ENCODE measurements at places on chromosomes 6 and 20. TPM values are rescaled to one million over a fixed set of nuclear protein-coding genes. Genes with fewer than 3 reads are reported as not detected.

DNA sequence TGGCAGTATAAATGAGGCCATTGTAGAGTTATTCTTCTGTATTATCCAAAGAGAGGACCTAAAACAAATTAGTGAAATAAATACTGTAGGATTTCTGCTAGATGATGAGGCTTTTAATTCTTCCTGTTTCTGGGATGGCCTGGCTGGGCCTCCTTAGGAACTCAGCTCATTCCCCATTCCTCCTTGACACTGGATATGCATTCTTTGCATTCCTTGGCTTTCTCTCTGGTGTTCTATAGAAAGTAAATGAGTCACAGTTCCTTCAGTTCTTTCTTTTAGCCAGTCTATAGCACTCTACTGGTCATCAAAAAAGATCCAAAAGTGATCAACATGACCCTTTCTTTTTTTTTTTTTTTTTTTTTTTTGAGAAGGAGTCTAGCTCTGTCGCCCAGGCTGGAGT is 8.6 kb downstream of the OR10C1 start:
- DNase-seq = no peak

BPIFA1 gene
- total RNA-seq = not detected

APOM gene
- total RNA-seq = not detected

- no peak for DNase-seq
Measured at GRCh38 chr20:53370345-53370961, 223.2 kb downstream of the ZNF217 start.

RIPOR2 gene
- 1.4 TPM for total RNA-seq

DNA sequence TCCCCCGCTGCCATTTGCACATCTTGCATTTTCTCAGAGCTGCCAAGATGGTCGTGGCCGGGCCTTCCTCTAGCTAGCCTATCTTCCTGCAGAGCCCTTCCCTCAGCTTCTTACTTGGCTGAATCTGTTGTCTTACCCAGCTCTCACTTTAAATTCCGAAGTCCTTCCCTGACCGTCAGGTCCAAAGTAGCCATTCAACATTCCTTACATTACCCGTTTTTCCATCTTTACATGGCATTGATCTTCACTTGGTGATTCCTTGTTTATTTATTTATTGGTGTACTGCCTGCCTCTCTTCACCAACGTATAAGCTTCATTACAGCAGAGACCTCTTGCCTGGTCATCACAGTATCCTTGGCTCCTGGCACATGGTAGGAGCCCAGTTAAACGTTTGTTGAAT is 137.4 kb upstream of the ESR1 start:
- no peak for DNase-seq

GRCh38 chr20:60579941-60580515 is 621.8 kb downstream of the CDH26 start:
- no peak for DNase-seq

DNA sequence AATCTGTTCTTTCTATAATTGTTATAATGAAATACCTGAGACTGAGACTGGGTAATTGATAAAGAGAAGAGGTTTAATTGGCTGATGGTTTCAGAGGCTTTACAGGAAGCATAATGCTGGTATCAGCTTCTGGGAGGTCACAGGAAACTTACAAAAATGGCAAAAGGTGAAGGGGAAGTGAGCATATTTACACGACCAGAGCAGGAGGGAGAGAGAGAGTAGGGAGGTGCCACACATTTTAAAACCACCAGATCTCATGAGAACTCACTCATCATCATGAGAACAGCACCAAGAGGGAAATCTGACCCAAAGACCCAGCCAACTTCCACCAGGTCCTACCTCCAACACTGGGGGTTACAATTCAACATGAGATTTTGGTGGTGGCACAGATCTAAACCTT is 2.6 kb upstream of the SIRPB1 start:
- no peak for DNase-seq

DNA sequence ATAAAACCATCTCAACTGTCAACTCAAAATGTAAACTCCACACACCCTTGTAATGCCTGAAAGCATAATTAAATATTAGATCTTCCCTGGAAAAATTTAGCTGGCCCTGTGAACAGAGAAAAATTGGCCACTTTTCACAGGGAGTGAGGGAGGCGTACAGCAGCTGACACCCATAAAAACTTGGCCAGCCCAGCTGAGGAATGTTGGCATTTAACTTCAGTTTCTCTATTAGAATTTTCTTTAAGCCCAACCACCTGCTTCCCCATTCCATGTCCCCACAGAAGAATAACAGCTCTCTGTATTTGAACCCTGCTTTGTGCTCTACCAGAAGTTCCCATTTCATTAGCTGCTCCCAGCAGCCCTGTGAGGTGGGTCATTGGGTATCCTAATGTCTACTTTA is 41.0 kb downstream of the PKHD1 start:
- DNase-seq = no peak

ANKRD66 gene
- not detected for total RNA-seq

GRCh38 chr6:103027271-103027931 is 1633.9 kb downstream of the GRIK2 start:
- no peak for DNase-seq

DNA sequence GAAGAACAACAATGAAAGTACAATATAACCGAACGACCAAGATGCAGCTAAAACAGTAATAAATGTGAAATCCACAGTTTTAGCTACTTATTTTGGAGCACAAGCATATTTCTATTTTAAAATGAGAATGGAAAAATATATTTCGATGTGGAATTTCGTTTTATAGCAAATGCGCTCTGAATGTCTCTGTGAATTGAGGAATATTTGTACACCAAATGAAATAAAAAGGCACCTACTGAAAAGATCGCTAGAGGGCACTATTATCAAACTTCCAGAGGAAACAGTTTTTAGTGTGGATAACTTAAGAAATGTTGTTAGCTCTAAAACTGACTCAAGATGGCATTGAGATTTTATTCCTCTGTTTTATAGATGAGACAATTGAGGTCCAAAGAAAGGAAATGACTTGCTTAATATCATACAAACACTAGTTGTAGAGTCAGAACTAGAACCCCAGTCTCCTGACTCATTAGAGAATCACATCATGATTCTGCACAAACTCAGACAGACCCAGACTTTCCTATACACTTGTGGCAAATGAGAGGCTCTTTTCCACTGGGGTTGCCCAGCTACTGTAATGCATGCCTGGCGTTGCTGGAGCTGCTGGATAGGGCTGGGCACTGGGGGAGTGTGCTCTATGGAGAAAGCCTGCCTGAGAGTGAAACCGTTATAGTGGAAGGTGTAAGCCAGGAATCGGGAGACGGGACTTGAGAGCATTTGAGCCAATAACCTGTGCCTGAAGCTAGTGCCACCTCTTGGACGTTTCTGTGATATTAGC is 51.9 kb downstream of the GCLC start:
- DNase-seq = peak; percentile 83

GRCh38 chr20:38607351-38607750 is 5.7 kb downstream of the ARHGAP40 start:
- DNase-seq = no peak

GRCh38 chr6:25329161-25329817 is 50.1 kb downstream of the CARMIL1 start:
- no peak for DNase-seq

SLPI gene
- 0.63 TPM for total RNA-seq

DNA sequence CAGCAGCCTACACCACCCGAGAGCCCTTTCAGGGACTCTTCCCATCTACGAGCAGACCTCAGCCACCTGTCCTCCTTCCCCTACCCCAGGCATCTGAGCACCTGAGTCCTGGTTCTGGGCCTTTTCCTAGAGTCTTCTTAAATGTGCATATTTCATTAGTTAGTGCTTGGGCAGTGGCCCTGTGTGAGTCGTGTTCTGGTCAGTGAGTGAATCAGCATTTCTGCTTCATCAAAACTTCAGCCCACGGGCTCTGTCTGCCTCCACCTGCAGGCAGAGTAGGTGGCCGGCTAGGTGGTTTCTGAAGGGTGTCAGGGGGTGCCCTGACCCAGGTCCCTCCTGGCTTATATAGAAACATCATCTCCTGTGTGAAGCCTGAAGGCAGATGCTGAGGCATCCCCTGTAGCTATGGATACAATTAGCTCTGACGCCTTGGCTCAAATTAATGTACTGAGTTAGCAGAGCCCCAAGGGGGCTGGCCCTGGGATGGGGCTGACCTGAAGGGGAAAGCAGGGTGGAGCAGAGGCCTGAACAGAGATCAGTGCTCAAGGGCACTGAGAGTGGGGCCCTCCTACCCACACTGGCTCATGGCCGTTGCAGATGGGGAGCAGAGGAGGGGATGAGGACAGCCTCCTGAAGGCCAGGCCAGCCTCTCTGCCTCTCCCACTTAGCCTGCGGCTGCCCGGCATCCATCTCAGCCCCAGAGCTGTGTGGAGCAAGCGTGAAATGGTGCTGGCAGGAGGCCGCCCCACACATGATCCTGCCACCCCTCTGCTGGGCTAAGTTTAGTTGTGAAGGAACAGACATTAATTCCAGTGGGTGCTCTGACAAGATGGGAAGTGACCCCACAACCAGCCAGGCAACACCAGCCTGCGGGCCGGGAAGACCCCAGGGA is 13.6 kb downstream of the IP6K3 start:
- peak; percentile 14 for DNase-seq

GRCh38 chr20:64138276-64138815 is 25.9 kb upstream of the MYT1 start:
- peak; percentile 12 for DNase-seq

- peak; percentile 43 for DNase-seq
Measured at GRCh38 chr6:148608199-148608951, 138.5 kb upstream of the UST start.

GRCh38 chr6:169723200-169723909 is 945 bp downstream of the PHF10 start:
- DNase-seq = peak; percentile 75

LY86 gene
- not detected for total RNA-seq

DNA sequence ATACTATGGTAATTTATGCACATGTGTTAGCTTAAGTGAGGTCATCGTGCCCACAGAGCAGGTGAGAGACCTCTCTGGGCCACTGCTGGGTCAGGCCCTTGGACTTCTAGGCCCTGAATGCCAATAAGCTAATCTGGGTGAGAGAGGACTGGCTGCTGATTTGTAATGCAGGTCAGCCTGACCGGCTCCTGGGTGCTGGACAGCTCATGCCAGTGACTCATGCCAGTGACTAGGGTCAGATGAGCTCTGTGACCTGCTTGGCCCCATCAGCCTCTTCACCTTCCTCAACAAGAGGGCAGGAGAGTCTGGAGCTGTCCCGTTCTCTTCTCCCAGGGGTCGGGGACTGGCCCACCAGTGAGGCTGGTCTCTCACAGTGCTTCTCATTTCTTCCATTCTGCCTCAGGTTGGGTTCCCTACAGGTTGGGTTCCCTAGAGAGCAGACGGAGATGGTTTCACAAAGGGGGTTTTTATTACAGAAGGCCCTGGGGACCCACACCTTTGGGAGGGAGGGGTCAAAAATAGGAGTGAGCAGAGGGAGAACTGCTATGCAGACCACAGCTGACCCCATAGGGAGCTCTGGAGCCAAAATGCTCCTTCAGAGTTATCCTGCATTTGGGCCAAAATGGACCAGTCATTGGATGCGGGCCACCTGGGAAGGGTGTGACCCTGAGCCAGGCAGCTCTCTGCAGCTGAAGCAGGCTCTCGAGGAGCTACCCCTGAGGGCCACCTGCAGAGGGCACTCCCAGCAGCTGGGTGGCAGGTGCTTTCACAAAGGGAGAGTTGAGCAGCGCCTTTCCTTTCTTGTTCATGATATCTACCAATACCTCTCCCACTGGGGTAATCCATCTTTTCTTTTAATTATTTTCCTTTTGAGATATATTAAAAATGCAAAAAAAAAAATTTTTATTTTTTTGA is 2.2 kb upstream of the OXT start:
- no peak for DNase-seq

DNAJC5 gene
- total RNA-seq = 33.9 TPM

DNA sequence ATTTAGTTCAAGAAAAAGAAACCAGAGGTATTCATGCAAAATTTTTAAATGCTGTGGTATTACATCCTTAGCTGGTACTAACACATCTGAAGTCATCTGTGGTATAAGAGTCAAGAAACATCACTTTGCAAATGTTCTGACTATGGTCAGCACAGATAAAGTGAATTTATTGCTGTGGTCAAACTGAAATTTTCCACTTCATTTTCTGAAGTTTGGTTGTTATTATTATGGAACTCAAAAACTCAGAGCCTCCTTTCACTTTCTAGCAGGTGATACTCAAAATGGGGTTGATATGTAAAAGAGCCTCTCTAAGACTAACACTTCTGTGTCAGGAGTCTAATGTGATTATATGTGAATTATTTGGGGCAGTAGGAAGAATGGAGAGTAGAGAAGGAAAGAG is 257.8 kb downstream of the RNGTT start:
- DNase-seq = no peak

GRCh38 chr6:115838763-115839401 is 221.8 kb downstream of the FRK start:
- peak; percentile 23 for DNase-seq

DNA sequence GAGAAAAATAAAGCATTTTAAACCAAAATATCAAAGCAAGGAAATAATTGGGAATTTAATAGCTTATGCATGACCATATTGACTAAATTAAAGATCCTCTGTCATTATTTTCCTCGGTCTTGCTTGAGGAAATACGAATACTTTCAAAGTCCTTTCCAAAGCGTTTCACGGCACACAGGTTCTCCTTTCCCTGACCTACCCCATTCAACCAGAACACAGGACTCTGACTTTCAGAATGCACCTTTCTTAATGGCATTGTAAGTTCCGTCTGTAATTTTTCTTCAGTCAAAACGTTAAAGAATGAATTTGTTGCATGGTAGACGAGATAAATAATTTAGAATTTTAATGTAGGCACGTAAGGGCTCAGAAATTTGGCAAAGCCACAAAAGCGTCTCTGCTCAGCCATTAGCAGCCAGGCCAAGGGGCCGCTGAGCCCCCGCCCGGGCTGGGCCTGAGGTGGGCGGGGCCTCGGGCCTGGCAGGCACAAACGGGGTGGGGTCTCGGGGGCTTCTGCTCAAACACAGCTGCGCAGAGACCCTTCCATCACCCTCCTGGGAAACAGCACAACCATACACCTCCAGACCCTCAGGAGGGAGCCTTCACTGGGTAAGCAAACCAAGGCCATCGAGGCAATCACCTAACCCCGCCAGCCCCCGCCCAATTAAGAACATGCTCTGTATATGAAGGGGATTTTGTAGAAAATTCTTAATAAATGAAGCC is 3.4 kb downstream of the NEDD9 start:
- no peak for DNase-seq

DNA sequence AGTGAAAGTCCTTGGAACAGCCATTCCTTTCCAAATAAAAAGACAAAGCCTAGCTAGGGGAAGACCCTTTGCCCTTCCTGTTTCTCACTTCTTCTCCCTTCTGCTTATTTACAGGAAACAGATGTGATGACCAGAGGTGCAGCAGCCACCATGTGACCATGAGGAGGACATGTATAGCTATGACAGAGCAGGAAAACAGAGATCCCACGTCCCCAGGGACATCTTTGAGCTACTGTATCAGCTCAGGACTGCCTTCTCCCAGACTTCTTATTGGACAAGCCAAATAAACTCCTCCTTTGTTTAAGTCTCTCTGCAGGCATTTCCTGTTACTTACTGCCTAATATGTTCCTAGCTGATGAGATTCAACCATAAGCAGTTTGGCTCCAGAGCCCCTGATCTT is 133.1 kb upstream of the MLN start:
- DNase-seq = no peak
